SW 1271 (cell line): ENCODE measurements at places on chromosomes 13 and 19.

- DNase-seq = no peak
These were observed 287.1 kb downstream of the ITGBL1 start for GRCh38 chr13:101739382-101740178.

GRCh38 chr13:30880151-30880855 is 25.8 kb upstream of the MEDAG start:
- no peak for DNase-seq

GRCh38 chr13:85590231-85590931 is 208.8 kb downstream of the SLITRK6 start:
- DNase-seq = no peak

- no peak for DNase-seq
These were observed 1.7 kb upstream of the SBK3 start for GRCh38 chr19:55546822-55547614.

- peak; percentile 11 for DNase-seq
These were observed 40.6 kb downstream of the COL4A2 start for GRCh38 chr13:110347535-110348308.

DNA sequence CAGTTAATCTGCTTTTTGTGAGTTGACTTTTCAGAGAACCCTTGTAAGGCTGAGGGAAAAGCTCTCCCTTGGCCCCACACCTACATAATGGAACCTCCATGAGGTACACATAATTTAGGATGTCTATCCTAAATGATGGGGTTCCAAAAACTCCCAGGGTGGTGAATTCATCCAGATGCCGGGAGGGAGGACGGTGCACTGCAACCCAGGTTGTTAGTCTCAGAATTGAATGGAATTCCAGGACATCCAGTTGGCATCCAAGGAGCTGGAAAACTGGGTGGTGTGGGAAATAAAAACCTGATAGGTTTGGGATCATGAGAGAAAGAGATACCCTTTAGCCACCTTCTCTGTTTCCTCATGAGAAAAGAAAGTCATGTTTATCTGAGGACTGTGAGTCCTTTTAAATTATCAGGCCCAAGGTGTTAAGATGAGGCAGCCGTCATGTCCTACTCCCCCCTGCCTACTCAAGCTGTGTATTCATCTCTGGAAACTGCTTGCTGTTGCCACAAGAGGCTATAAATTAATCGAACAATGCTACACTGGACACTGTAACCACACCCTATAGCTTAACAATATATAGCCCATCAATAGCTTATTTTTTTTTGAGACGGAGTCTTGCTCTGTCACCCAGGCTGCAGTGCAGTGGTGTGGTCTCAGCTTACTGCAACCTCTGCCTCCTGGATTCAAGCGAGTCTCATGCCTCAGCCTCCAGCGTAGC is 49.5 kb downstream of the C13orf46 start:
- DNase-seq = no peak

GRCh38 chr13:20424949-20425348 is 100.7 kb downstream of the CRYL1 start:
- no peak for DNase-seq

GRCh38 chr13:57352114-57352513 is 185.1 kb downstream of the PRR20E start:
- no peak for DNase-seq

- no peak for DNase-seq
These were observed 19.2 kb downstream of the PNMA8A start for GRCh38 chr19:46452186-46452585.

DNA sequence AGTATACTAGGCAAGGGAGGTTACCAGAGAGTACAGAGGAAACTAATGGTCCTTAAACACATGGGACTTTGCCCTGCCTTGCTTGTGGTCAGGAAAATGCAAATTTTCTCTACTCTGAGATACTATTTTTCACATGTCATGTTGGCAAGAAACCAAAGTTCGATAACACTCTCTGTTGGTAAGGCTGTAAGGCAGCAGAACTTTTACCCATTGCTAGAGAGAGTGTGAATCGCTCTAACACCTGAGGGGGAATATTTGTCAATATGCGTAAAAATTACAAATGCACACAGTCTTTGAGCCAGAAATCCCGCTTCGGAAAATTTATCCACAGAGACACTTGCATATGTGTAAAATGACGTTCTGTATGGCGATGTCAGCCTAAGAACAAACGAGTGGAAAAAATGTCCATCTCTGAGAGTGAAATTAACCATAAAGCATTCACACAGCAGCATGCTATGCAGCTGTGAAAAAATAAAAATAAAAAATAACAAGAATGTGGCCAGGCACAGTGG is 9.5 kb upstream of the RFX1 start:
- DNase-seq = no peak

- no peak for DNase-seq
These were observed 463 bp upstream of the TSC22D1 start for GRCh38 chr13:44576351-44577235.

DNA sequence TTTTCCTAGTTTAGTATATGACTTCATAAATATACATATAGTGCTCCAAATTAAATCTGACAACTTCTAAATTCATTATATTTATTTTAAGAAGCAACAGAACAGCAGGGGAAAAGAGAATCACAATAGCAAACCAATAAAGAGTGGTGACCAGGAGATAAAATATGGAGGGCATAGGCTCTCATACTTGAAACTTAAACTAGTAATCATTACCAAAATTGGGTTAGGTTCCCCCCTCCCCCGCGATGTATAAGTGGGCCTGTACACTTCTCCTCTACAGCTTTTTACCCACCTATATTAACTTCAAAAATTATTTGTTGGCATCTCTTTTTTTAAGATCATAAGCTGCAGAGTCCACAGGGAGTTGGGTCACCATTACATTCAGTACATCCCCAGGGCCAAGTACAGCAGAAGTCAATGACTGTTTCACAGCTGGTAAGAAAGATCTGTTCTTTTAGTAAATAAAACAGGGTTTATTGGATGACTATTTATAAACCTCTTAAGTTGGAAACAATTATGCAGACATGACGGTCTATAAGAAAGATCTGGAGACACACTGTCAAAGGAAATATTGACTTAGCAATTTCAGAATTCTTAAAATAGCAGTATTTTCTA is 29.4 kb downstream of the KLF12 start:
- no peak for DNase-seq

DNA sequence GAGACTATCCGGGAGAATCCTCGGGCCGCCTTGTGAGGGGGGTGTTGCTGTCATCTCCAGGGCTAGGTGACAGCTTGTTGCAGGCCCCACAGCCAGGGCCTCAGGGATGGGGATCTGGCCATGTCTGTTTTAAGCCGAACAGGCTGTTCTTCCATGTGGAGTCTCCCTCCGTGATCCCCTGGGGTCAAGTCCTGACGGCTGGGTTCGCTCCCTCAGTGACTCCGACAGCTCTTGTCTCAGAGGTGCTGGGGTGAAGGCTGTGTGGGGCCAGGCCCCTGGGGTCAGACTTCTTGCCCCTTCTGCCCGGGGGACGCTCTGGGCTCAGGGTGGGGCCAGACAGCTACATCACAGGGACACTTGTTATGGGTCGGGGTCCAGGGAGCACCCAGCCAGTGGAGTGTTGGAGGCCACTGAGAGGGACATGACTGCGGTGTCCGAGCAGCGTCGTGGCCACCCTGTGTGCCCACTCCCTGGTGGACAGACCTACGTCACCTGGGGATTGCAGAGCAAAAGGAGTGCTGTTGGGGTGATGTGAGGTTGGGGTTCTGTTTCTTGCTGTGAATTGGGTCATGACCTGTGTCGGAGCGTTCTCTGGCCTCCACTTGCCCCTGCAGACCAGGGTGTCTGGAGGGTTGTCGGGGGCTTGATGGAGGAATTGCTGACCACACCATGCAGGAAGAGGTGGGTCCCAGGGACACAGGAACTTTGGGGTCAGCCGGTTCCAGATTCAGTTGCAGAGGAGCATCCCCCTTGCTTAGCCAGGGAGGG is 21.5 kb downstream of the EPN1 start:
- no peak for DNase-seq

DNA sequence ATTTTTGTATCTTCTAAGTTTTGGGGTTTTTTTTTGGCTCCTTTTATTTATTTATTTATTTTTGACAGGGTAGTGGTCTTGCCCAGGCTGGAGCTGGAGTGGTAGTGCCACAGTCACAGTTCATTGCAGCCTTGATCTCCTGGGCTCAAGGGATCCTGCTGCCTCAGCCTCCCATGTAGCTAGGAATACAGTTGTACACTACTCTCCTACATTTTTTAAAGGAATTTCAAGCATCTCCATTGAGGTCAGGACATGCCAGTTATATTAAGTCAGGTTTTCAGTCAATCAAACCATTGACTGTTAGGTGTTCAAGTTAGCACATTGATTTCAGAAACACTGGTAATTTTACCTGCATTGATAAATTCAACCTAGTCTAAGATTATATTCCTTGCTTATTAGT is 480.5 kb upstream of the SPRY2 start:
- no peak for DNase-seq

DNA sequence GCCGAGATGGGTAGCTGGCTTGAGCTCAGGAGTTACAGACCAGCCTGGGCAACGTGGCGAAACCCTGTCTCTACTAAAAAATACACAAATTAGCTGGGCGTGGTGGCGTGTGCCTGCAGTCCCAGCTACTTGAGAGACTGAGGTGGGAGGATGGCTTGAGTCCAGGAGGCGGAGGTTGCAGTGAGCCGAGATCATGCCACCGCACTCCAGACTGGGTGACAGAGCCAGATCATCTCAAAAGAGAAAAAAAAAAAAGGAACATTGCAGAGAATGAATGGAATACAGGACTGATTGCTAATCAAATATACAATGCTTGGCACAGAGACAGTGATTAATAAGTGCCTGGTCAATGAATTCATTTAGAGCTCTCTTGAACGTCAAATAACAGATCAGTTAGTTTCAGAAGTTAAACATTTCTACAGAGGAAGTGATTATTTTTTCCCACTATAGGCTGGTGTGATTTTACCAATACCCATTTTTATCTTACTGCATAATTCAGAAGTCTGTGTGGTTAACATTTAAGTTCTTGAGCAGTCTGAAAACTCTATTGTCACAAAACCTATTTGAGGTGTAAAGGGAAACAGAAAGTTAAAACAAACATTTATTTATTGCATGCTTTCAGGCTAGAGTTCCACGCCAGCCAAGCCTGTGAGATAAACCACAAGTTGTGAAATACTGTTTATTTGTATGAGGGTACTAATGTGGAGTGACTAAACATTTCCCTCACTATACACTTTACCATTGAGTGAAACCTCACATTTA is 7.7 kb upstream of the TBC1D4 start:
- no peak for DNase-seq

DNA sequence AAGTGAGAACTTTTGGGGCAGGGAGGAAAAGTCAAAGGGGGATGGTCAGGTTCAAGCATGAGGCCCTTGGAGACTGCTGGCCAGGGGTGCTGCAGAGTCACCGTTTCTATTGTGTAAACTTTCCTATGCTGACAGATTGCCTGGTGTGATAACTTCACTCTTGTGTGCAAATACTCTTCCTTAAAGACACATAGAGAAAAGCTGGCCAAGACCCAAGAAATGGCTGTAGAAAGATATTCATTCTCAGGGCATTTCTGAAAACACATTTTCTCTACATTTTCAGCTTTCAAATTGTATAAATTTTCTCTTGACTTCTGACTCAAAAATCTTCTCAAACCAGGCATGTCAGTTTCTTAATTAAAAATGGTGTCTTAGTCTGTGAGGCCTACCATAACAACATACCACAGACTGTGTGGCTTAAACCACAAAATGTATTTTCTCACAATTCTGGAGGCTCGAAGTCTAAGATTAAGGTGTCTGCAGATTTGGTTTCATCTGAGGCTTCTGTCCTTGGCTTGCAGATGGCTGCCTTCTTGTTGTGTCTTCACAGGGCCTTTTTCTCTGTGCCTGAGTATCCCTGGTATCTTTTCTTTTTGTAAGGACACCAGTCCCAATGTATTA is 304.5 kb downstream of the KCNRG start:
- no peak for DNase-seq

- no peak for DNase-seq
These were observed 865 bp upstream of the CRLF1 start for GRCh38 chr19:18607226-18608101.

DNA sequence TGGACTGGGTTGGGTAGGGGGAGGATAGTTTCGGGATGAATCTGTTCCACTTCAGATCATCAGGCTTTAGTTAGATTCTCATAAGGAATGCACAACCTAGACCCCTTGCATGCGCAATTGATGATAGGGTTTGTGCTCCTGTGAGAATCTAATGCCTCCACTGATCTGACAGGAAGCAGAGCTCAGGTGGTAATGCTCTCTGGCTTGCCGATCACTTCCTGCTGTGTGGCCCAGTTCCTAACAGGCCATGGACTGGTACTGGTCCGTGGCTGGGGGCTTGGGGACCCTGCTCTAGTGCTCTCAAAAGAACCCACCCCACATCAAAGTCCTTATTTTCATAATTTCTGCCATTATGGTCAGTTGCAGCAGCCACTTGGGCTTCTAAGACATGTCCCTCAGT is 30.1 kb downstream of the DNAJC3 start:
- DNase-seq = no peak

- DNase-seq = no peak
These were observed 11.7 kb downstream of the SMG9 start for GRCh38 chr19:43743059-43743458.

DNA sequence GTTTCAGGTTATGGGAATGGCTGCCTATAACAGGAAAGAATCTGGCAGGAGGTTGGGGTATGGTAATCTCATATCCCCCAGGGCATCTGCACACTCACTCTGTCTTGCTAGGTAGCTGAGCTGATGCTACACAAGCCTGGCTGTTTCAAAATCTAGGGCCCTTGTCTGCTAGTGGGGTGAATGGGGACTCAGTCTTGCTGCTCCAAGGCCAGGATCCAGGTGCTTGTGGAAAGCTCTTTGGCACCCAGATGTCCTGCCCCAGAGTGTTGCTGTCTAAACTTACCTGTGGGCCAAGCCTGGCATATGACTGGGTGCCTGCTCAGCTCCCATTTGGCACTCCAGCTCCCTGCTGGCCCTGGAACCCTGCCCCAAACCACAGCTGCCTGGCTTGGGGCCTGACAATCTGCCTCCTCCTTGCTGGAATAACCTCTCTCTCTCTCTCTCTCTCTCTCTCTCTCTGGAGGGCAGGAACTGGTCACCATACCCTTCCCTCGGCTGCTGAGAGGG is 158.1 kb upstream of the TSC22D1 start:
- DNase-seq = no peak

DNA sequence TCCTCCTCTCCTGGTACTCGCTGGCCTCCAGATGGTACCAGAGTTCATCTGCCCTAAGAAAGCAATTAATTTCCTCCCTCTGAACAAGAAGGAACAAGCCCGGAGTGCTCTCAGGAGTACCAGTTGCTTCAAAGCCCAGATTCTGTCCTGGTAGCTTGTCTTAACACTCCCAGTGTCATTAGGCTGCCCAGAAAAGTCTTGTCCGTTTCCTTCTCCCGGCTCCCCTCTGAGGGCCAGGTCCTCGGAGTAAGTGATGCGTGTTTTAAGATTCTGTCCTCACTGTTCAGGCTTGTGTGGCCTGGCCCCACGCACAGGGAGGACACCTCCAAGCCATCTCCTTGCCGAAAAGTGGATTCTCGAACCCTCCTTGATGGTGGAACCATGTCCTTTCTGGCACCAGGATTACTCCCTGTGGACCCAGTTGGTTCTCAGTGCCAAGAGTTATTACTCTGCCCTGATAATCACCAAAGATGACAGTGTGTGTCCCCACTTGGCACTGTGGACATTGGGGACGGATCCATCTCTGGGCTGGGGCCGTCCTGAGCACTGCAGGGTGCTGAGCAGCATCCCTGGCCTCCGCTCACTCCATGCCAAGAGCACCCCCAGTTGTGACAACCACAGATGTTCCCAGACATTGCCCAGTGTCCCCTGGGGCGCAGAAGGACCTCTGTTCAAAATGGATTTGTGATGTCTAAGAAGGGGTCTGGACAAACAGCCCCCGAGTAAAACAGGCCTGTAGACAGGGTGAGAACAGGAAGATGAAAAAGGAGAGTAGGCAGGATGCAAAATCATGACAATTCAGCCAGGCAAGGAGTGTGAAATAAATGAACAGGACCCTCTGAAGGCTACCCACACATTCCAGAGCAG is 52.4 kb downstream of the RFX2 start:
- no peak for DNase-seq

GRCh38 chr13:37427843-37428494 is 170.6 kb downstream of the POSTN start:
- DNase-seq = no peak
